ENCODE measurements at places on chromosomes 5 and 9.

DNA sequence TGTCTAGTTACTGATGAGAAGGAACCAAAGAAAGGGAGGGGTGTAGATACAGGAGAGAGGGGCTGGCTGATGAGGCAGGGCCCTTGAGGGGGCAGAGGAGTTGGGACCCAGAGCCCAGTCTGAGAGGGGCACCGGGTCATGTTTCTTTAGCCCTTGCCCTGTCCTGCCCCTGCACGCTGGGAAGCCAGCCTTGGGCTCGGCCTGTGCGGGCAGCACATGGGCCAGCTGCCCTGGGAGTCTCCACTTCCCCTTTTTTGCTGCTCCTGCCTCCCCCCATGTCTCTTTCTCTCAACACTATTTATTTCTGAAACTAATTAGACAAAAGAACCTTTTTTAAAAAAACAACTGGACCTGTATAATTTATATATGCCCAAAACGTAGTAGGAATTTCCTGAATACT, 20.5 kb downstream of the MVB12B start:
- no peak for DNase-seq

- DNase-seq, result peak; percentile 20
Observed at GRCh38 chr5:118126159-118126558, 862.2 kb downstream of the DTWD2 start.

DNA sequence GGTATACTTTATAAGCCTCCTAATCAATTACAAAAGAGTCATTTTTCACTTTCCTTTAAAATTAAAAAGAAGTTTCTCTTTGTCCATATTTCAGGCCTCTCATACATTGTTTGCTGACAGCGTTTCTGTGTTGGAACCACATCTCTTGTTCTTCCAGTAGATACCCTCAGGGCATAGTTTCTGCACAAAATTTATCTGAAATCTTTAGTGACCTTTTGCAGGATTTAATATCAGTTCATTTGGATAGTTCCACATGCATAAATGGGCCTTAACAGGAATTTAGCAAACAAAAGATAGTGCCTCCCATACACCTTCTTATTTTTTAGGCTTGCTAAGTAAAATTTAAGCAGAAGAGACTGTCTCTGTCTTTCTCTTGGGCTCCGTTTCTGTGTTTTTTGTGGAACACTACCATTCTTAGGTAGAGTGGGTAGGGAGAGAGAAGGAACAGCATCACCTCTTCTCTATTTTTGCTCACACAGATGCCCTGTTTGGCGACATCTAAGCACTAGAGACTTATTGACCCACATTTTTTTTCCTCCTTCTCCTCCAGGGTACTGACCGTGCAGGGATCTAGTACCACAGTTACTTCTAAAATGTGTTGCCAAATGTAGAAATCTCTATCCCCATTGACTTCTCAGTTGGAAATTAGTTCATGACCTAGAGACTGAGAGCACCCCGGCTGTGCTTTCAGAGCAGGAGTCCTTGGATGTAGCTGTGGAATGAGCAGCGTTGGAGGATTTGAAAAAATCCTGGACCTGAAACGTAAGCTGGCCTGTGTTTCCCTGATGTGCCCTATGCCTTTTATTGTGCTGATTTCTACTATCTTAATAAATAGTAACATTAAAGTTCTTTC, 22.1 kb downstream of the ARHGAP26 start:
- DNase-seq, result no peak

DNA sequence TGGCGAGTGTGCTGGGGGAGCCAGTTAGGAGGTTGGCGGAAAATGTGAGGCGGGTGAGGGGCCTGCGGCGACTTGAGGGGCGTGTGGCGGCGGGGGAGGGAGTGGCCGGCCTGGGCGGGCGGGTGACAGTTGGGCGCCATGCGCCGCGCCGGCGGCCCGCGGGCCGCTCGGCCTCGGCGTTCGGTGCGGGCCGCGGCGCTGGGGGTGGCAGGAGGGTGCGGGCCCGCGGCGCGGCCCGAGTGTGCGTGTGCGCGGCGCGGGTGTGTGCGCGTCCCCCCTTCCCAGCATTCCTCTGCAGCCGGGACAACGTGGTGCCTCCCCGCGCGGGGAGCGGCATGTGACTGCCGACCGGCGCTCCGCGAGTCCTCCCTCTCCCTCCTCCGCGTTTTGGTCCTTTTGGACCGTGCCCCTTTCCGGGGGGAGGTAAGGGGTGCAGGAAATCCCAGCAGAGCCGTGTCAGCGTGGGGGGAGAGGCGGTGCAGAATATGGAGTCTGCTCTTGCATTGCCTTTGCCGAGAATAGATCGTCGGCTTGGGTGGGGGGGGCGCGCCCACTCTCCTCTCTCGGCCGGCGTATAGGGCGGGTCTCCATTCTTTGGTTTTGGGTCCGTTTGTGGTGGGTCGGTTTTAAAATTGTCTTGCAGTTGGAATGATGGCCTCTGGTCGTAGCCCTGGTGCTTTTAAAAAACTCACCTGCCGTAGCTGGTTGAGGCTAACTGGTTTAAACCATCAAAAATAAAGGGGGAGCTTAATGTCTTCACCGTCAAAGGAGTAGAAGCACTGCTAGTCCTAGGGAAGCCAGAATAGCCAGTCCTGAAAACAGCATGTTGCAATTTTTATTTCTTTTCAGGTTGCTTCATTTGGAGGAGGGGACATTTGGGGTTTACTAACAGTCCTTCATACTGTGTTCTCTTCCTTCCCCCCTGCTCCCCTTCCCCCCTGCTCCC, 2.0 kb downstream of the LARP1 start:
- DNase-seq, result peak; percentile 38

DNA sequence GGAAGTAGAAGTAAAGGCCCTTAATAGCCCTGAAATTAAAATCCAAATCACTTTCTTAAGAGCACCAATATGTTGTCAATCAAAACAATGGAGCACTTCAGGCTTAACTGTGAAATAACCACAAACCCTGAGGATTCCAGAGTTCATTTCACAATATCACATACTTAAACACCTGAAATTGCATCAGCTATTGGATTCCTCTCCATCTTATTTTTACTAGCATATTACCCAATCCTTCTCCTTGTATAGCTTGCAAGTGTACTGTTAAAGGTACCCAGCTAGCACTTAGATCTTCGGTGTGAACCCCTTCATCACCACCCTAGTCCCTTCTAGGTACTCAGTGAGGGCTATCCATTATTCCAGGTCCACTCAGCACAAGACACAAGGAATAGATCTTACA, 287.3 kb downstream of the EFNA5 start:
- no peak for DNase-seq

DNA sequence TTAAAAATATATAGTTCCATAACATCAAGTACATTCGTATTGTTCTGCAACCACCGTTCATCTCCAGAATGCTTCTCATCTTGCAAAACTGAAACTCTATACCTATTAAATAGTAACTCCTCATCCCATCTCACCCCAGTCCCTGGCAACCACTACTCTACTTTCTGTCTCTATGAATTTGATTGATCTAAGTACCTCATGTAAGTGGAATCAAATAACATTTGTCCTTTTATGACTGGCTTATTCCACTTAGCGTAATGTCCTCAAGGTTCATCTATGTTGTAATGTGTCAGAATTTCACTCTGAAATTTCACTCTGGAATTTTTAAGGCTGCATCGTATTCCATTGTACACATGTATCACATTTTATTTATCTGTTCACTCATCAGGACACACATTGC, 132.1 kb upstream of the RUSC2 start:
- DNase-seq, result no peak

DNA sequence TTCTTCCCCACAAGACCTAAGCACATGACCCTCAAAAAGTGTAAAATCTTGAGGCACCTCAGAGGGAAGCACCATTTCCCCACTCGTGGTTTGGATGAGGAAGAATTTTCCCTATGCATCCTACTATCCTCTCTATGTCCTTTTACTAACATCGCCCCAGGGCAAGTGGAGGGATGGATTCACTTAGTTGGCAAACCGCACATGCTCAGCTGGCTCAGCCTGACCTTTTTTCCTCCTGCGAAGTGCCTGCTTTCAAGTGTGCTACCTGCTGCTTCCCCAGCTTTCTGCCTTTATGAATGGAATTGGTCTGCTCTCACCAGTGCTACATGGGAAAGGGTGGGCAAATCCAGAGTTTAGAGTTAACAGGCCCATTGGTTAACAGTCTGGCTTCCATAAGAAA, 56.6 kb upstream of the IFNK start:
- DNase-seq, result no peak

GRCh38 chr9:114371973-114372917, 15.5 kb downstream of the AKNA start:
- peak; percentile 54 for DNase-seq

DNA sequence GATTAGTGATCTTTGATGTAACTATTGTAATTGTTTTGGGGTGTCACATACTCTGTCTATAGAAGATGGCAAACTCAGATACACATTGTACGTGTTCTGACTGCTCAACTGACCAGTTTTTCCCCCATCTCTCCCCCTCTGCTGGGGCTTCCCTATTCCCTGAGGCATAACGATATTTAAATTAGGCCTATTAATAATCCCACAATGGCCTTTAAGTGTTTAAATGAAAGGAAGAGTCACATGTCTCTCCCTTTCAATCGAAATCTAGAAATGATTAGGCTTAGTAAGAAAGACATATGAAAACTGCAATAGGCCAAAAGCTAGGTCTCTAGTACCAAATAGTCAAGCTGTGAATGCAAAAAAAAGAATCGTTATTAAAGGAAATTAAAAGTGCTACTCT, 265.6 kb downstream of the TMEM232 start:
- no peak for DNase-seq

- no peak for DNase-seq
Observed at GRCh38 chr9:34089311-34089710, 37.2 kb downstream of the DCAF12 start.

DNA sequence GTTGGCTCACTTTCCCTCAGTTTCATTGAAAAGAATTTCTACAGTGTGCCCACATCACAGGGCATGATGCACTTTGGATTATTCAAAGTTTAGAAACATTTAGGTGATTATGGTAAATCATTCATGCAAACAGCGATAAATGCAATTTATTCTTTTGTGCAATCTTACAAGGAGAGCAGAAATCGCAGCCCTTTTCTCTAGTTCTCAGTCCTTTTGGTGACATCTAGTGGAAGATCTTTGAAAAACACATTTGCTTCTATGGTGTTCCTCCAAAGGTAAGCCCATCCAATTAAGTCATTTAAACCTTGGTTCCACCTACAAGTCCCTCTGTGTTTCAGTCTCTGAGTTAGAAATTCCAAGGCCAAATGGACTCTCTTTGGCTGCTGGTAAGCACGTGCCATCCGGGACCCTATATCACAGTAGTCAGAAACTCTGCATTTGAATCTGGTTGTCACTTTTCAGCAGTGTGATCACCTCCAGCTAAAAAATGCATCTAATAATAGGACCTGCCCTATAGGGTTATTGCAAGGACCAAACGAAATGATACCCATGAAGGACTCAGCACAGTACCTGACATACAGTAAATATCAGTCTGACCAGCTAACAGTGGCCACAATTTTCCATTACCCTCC, 66.4 kb downstream of the MACROH2A1 start:
- peak; percentile 81 for DNase-seq

- DNase-seq, result peak; percentile 88
Observed at GRCh38 chr9:33106827-33107621, 30.6 kb upstream of the SMU1 start.

- no peak for DNase-seq
Observed at GRCh38 chr9:117290856-117291622, 123.8 kb downstream of the ASTN2 start.
